ENCODE measurements at places on chromosomes 2 and 18.

DNA sequence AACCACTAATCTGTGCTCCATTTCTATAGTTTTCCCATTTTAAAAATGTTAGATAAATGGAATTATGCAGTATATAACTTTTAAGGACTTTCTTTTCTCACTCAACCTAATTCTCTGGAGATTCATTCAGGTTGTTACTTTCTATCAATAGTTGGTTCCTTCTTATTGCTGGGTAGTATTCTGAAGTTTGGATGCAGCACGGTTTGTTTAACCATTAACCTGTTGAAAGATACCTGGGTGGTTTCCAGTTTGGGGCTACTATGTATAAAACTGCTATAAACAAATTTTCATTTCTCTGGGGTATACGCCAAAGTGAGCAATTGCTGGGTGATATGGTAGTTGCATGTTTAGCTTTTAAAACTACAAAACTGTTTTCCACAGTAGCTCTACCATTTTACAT, 39.1 kb upstream of the MAPRE2 start:
- no peak for DNase-seq

DNA sequence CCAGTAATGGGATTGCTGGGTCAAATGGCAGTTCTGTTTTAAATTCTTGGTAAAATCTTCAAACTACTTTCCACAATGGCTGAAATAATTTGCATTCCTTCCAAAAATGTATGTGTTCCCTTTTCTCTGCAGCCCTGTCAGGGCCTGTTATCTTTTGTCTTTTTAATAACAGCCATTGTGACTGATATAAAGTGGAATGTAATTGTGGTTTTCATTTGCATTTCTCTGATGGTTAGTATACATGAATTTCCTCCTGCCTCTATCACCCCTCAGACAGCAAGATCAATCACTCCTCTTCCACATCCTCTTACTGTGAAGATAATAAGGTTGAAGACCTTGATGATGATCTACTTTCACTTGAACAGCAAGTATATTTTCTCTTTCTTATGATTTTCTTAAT, 304.8 kb upstream of the FSIP2 start:
- DNase-seq: no peak

GRCh38 chr2:151302879-151303278, 13.4 kb upstream of the NMI start:
- no peak for DNase-seq

DNA sequence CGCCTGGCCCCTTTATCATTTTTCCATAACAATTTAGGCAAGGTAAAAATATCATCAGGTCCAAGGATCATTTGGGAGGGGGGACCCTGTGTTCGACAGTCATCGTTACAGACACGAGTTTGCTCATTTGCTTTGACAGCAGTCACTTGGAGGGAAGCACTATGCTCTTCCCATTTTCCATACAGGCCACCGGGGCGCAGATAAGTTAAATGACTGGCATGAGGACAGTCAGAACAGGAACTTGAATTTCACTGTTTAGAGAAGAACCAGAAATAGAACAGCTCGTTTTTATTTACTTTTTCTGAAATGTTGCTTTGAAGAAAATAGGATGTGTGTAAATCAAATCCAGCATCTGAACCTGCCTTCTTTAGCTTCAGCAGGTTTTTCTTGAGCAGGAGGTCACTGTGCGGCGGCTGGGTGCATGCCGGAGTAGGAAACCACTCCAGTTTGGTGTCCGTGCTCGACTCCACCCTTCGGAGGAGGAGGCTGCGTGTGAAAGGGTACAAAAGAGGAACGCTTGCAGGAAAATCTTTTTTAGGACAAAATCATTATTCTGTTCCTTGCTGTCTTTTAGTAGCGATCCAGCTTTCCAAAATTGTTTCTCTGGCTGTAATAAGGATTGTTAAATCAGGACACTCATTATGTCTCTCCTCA, 15.2 kb downstream of the NPAS2 start:
- no peak for DNase-seq

DNA sequence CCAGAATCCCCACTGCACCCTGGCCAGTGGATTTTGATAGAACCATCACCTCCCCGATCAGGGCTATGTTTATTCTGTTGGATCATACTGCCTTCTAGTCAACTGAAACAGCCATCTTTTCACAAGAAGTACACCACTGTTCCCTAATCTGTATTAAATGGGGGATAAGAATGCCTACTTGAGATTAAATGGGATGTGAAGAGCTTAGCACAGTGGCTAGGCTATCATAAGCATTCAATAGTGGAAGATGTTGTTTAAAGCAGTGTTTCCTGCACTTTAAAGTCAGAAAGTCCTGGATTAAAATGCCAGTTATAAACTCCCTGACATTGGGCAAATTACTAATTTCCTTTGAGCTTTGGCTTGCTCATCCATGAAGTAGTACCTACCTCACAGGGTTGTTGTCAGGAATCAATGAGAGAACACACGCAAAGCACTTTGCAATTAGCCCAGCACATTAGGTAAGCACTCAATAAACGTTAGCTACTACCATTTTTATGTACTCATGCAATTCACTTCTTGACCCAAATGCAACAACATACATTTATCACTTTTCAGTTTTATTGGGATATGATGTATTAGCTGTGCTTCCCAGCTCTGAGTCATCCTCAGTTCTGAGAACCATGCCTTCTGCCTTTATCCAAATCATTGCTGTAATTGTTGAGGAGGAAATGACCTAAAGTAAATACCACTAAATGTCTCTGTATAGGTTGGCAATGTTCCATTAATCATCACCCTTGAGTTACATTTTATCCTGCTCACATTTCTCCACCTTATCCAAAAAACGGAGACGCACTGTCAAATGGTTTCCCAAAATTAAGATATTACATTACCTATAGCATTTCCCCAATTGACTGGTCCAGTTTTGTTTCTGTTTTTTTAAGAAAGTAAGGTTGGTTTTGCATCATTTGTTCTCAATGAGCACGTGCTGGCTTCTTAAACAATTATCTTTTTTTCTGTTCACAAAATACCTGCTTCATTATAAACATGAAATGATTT, 2.1 kb downstream of the TMEM247 start:
- DNase-seq: no peak

GRCh38 chr2:21710496-21710895, 586.7 kb downstream of the TDRD15 start:
- no peak for DNase-seq

GRCh38 chr18:3704556-3705344, 254.8 kb downstream of the TGIF1 start:
- DNase-seq: no peak

- no peak for DNase-seq
Observed at GRCh38 chr2:143926736-143927135, 593.2 kb downstream of the ZEB2 start.

DNA sequence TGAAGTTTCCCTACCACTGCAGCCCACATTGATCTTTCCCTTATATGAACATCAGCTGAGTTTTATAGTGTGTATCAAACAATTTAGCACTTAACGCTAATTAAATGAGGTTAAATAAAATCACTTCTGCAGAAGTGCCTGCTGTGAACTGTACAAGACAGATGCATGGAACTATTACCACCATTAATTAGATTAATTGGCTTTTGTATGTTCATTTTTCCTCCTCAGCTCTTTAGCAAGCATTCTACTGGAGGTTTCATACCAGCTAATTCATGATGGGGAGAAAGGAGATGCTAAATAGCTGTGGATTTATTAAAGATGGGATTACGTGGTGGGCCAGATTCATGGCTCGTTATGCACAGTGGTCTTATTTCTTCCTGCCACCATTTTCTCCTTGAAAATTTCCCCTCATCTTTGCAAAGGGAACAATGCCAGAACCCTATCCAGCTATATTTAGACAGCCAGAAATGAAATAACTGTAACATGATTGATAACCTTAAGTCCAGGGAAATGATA, 96.7 kb downstream of the CNTNAP5 start:
- DNase-seq: no peak

GRCh38 chr2:25285265-25286024, 56.3 kb downstream of the DNMT3A start:
- DNase-seq: no peak

Measured in RPMI8226 (cell line).